Hepatic stellate cell (primary cell): ENCODE measurements at places on chromosomes 5 and 9.

- no peak for DNase-seq
Measured at GRCh38 chr9:124477211-124477647, 27.0 kb downstream of the ADGRD2 start.

DNA sequence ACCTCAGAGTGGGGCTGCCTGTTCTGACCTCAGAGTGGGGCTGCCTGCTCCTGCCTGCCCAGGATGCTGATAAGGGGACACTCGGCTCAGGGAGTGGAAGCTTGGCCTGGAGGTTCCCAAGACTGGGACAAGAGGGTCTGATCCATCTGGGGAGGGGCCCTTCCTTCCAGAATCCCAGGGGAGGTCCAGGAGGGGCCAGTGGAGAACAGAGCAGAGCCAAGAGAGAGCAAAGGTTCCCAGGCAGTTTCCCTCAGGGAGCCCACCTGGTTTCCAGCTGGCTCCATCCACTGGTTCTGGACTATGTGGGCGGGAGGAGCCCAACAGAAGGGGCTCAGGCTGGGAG, 49.1 kb upstream of the RNU6ATAC start:
- no peak for DNase-seq

GRCh38 chr5:79229357-79230174, 6.4 kb upstream of the JMY start:
- no peak for DNase-seq

GRCh38 chr5:103801681-103802080, 239.1 kb upstream of the NUDT12 start:
- no peak for DNase-seq

- DNase-seq = no peak
Measured at GRCh38 chr5:154626876-154627557, 128.2 kb upstream of the LARP1 start.

DNA sequence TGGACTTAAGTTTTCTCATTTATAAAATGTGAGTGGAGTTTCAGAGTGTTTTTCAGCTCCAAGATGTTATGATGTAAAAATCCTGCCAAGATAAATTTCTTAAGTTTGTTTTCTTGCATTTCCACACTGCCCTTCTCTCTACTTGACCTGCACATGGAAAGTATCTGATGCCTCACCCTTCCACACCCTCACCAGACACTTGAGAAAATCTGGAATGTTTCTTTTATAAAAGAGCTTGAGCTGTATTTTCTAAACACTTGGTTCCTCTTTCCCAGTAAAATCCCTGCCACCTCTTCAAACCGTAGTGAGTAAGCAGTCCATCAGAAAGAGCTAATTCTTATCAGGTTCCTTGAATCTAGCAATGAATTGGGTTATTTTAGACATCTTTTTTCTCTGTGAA, 42.9 kb downstream of the FOXD1 start:
- no peak for DNase-seq

DNA sequence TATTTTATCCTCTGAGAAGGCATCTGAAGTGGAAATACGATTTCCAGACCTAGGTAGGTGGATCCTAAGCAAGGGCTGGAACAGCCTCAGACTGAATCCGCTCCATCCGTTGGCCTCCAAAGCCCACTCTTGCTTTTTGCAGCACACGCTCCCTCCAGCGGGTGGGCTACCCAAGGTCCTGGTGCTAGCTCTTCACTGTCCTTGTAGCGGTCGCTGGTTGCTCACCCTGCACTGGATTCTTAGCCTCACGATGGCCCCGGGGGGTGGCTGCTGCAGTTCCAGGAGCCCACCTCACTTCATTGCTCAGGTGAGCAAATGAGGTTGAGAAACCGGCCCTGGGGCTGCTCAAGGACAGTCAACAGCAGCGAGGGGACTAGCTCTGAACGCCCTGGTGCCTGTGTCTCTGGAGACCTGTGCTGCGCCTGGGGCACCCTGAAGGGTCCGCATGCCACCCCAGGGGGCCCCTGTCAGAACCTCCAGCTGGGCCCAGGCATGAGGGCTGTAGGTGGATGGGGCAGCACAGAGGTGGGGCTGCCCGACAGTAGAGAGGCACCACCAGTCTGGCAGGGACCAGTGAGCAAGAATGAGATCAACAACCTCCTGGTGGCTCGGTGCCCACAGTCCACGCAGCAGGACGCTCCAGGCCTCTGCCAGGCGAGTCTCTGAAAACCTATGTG, 4.3 kb downstream of the MGAT4B start:
- DNase-seq = no peak

DNA sequence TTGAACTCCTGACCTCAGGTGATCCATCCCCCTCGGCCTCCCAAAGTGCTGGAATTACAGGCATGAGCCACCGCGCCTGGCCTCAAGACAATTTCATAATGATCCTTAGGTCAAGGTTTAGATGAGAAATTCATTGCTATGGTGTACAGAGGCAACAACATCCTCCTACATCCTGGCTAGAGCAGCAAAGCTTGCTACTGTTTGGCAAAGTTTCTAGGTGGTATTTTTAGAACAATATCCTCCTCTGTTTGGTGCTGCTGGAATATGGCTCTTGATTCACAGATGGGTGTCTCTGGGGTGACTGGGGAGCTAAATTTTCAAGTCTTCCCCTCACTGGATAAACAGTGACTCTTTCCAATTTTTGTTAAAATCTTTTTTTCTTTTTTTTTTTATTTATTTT, 30.6 kb downstream of the CRHBP start:
- DNase-seq = no peak

DNA sequence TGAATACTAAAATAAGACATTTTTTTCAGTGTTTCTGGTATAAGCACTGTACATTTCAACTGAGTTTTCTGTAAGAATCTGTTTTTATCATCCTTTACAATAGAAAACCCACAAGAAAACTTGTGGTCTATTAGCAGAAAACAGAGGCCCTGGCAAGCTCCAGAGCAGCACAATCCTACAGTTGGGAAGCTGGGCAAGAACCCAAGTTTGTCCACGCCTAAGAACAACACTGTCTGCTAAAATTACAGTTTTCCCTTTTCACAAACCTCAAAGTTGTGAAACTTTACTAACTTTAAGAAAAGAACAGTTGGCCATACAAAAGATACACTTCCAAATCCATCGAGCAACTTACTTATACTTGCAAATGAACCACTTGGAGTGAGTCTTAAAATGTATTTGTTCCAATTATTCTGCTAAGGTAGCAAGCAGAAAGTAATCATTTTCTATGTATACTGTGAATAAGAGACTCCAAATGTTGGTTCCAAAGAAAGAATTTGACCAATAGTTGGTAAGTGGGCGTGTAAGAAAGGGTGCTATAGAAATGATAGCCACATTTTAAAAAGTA, 982.0 kb upstream of the ARRDC3 start:
- DNase-seq = no peak

DNA sequence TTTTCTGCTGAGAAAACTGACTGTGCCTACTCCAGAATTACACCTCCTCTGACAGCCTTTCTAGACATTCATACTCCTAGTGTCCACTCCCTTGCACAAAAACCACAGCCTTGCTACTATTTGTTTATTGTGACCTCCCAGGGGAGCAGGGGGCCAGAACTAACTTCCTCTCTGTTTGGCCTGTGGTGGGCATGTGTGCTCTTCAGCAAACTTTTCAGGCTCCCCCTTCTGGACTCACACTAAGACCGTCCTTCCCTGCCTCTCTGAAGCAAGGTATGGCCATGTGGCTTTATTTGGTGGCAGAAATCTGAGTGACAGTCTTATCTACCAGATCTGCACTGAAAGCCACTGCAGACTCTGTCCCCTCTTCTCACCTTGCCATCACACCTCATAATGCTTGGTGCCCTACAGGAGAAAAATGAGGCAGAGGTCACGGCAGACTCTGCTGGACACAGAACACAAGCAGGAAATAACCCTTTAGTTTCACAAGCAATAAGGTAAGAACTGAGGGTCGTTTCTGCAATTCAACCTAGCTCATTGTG, 28.2 kb downstream of the LIFR start:
- no peak for DNase-seq

GRCh38 chr9:135078361-135078821, 9.1 kb upstream of the OLFM1 start:
- no peak for DNase-seq

- no peak for DNase-seq
Measured at GRCh38 chr5:67488885-67489284, 292.3 kb upstream of the CD180 start.

- no peak for DNase-seq
Measured at GRCh38 chr9:83447351-83447750, 90.8 kb downstream of the FRMD3 start.

DNA sequence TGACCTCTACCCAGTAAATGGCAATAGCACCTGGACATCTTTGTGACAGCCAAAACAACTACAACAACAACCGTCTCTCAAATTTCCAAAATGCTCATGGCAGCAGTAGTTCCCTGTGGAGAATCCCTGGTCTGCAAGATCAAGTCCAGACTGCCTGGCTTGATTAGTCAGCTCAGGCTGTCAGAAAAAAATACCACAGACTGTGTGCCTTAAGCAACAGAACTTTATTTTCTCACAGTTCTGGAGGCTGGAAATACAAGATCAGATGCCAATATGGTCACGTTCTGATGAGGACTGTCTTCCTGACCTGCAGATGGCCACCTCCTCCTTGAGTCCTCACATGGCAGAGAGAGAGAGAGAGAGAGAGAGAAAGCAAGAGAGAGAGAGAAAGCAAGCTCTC, 52.3 kb upstream of the MOCS2 start:
- DNase-seq = peak; percentile 19

- DNase-seq = peak; percentile 6
Measured at GRCh38 chr5:59174248-59174844, 591.5 kb downstream of the RAB3C start.

- no peak for DNase-seq
Measured at GRCh38 chr5:42013561-42013960, 88.5 kb downstream of the FBXO4 start.

- no peak for DNase-seq
Measured at GRCh38 chr9:125437771-125438221, 176.2 kb downstream of the GAPVD1 start.

GRCh38 chr9:124834591-124834990, 18.7 kb upstream of the WDR38 start:
- DNase-seq = no peak

DNA sequence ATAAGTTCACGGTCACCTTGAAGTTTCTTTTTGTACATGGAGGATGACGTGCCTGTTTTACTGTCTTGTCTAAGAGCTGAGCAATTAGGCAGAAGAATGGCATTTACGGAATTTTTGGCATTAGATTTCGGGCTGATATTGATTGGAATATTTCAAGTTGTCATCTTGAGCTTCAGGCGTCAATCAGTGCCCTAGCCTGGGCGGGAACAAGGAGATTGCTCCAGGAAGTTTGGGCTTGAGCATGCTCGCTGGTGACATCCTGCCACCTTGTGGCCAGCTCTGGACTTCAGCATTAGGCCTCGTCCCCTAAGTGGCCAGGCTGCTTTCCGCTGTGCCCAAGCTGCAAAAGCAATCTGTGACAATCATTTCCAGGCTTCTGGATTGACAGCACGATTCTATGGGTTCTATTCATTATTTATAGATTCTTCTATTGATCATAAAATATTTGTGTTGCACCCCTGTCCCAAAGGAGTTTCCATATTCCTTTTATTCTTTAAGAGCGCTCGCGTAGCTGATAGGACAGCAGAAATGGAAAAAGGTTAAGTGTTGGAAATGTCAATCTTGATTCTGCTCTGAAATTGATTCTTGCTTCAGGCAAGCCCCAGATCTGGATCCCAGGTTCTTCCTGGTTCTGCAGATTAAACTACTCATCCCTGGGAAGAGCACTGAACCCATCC, 79.3 kb downstream of the SLC28A3 start:
- DNase-seq = peak; percentile 71

DNA sequence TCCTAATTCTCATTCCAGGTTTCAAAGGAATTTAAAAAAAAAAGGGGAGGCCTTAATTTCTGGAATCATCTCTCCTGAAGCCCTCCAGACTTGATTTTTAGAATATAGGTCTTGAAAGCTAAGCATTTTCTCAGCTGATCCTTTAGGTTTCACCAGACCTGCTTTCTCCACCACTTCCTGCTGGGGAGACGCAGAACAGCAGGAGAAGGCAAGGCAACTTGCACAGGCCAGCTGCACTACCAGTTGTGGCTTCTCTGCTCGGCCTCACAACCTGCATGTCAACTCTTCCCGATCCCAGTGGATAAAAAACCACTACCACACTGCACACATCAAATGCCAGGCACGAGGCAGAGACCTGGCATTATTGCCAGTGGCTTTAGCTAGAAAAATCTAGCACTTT, 119.8 kb downstream of the SIL1 start:
- DNase-seq = no peak

- DNase-seq = no peak
Measured at GRCh38 chr9:113538701-113539430, 75.3 kb downstream of the RGS3 start.

DNA sequence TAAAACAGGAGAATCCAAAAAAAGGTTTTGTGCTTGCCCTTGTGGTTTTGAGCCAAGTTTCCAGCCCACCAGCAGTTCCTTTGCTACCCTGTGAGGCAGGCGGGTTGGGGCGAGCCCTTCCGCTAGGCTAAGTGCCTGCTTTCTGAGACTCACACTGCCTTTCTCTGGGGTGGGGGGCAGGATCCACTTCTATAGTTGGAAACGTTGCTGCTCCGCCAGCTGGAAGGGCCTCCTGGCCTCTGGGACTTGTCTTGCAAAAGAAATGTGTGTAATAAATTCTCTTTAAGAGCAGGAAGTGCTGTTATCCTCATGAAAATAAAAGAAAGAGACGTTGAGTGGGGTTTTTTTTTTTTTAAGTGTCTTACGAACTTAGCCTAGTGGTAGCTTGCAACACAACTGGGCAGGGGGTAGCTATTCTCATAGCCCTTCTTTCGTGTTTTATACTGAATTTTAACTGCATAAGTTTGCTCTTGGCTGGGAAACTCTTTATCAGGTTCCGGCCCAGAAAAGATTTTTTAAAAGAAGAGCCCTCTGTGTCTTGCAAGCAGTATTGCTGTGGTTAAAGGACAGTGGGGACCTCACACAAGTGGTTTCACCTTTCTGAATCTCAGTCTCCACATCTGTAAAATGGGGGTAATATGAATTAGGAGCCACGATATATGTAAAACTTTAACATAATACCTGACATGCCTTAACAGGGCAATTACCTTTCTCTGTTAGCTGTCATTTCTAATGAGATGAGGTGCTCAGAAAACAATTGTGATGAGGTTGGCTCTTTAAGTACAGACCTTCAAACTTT, 19.8 kb downstream of the JADE2 start:
- DNase-seq = no peak

- no peak for DNase-seq
Measured at GRCh38 chr5:159906943-159907342, 9.3 kb upstream of the ADRA1B start.

GRCh38 chr5:145780982-145781381, 54.2 kb downstream of the PRELID2 start:
- no peak for DNase-seq

- no peak for DNase-seq
Measured at GRCh38 chr5:54619731-54620130, 102.2 kb downstream of the SNX18 start.

- no peak for DNase-seq
Measured at GRCh38 chr5:42842921-42843641, 31.4 kb upstream of the SELENOP start.

DNA sequence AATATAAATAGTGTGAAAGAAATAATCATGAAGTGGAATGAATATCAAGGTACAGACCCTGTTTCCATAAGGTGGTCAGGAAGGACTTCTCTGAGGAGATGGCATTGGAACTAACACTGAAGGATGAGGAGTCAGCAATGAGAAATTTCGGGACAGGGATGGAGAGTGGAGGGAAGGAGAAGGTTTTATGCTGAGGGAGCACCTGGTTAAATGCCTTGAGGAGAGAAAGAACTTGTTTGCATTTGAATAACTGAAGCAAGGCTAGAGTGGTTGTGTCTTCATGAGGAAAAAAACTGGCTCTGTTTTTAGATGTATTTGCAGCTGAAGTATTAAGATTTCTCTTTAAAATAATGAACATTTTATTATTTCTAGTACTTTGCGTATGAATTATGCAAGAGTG, 180.8 kb downstream of the TRPM3 start:
- DNase-seq = no peak
